ENCODE measurements at places on chromosomes 3 and 15.

- peak; percentile 52 for DNase-seq
Observed at GRCh38 chr3:48503401-48504050, 448 bp downstream of the SHISA5 start.

DNA sequence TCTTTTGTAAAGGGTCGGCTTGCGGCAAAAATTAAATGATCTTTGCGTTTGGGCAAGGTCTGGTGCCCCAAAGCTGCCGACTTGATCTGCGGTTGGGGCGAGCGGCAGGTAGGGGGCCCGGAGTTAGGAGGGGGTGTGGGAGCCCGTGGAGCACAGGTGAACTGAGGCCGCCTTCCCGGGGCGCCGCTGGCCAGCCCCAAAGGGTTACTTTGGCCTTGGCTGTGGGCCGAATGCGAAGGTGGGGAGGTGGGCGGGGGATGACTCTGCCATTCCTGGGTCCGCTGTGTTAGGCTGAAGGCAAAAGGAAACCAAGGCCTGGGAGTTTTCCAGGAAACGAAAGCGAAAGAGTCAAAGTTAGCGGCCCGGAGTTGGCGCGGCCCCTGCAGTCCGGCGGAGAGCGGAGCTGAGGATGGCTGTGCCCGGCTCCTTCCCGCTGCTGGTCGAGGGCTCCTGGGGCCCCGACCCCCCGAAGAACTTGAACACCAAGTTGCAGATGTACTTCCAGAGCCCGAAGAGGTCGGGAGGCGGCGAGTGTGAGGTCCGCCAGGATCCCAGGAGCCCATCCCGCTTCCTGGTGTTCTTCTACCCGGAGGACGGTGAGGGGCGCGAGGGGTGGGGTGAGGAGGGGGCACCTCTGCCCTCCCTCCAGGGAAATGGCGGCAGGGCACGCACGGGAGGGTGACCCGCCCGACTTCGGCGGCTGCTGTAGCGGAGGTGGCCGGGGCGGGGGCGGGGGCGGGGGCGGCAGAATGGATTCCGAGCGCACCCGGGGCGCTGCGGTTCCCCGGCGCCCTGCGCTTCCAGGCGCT, at the start of gene PARP14:
TSS of gene PARP14 (plus strand) at position 365 of the 809 bp plus-strand sequence. CDS start at position 410, 45 bp downstream.
- peak; percentile 31 for DNase-seq

- DNase-seq, result peak; percentile 20
Observed at GRCh38 chr3:30156586-30157498, 449.6 kb upstream of the TGFBR2 start.

- no peak for DNase-seq
Observed at GRCh38 chr3:16354291-16354690, 89.3 kb downstream of the OXNAD1 start.

DNA sequence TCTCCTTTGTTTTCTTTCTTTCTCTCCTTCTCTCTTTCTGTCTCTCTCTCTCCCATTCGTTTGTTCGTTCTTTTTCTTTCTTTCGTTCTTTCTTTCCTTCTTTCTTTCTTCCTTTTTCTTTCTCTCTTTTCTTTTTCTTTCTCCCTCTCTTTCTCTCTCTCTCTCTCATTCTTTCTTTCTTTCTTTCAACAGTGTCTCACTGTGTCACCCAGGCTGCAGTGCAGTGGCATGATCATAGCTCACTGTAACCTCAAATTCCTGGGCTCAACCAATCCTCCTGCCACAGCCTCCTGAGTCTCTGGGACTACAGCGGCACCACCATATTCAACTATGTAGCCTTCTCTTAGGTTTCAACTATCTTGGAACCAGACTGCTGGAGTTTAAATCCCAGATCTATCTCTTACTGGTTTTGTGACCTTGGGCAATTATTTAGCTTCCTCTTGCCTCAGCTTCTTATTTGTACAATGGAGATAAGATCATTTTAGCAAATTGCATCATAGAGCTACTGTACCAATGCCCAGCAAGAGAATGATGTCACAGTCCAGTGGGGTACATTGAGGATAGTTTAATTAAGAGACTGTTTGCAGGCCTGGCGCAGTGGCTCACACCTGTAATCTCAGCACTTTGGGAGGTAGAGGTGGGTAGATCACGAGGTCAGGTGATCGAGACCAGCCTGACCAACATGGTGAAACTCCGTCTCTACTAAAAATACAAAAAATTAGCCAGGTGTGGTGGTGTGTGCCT, 27.3 kb upstream of the PARL start:
- DNase-seq, result no peak

All from kidney capillary endothelial cell (primary cell).